ENCODE measurements at places on chromosomes 2 and 18. TPM values are rescaled to one million over a fixed set of nuclear protein-coding genes. Genes with fewer than 3 reads are reported as not detected.

DNA sequence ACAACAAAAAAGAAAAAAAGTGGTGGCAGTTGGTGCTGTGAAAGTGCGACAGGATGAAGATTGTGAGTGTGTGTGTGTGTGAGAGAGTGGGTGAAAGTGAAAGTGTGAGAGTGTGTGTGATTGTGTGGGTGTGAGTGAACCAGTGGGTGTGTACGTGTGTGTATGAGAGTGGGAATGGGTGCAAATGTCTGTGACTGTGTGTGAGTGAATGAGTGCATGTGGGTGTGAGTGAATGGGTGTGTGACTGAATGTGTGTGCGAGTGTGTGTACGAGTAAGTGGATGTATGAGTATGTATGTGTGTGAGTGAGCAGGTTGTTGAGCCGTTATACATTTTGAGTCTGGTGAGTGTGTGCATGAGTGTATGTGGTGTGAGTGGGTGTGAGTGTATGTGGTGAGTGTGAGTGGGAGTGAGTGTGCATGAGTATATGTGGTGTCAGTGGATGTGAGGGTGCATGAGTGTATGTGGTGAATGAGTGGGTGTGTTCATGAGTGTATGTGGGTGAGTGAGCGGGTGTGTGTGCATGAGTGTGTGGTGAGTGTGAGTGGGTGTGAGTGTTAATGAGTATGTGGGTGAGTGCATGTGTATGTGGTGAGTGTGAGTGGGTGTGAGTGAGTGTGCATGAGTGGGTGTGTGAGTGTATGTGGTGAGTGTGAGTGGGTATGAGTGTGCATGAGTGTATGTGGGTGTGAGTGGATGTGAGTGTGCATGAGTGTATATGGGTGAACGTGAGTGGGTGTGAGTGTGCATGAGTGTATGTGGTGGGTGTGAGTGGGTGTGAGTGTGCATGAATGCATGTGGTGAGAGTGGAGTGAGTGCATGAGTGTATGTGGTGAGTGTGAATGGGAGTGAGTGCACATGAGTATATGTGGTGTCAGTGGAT lies 69.3 kb upstream of the HPCAL1 start:
- no peak for DNase-seq

GRCh38 chr18:10270151-10270571 lies 184.3 kb upstream of the APCDD1 start:
- DNase-seq: no peak

GRCh38 chr2:124526221-124526620 lies 501.1 kb downstream of the CNTNAP5 start:
- no peak for DNase-seq

DNA sequence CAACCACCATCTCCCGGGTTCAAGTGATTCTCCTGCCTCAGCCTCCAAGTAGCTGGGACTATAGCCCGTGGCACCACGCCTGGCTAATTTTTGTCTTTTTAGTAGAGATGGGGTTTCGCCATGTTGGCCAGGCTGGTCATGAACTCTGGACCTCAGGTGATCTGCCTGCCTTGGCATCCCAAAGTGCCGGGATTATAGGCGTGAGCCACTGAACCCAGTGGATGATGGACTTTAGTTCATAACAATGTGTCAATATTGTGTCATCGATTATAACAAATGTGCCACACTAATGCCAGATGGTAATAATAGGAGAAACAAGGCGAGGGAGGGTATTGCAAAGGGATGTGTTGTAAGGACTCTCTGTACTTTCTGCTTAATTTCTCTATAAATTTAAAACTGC lies 216.6 kb downstream of the ZBTB7C start:
- DNase-seq: no peak

DNA sequence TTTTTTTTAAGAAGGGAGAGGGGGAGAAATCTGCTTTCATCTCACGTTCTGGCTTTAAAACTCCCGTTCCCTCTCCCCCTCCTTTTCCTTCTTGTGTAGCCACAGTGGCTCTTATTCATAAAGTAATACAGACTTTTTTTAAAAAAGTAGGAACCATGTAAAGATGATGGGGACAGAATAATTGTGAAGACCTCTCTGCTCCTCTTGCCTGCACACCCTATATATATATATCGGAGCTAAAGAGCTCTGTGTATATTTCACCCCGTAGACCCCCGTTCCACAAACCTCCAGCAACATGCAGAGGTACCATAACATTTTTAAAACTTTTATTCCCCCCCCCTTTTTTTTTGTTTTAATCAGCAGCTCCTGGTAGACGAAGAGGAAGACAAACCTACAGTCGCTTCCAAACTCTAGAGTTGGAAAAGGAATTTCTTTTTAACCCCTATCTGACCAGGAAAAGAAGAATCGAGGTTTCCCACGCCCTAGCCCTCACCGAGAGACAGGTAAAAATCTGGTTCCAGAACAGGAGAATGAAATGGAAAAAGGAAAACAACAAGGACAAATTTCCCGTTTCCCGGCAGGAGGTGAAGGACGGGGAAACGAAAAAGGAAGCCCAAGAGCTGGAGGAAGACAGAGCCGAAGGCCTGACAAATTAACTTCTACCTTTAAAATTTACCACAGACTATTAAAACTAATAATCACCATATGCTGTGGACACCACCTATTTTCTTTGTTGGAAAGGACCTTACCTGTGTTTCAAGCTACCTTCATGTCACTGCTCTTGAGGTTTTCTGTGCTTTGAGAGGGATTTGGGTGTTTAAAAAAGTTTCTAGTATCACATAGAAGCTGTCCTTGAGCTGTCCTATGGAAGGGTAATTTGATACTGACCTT lies 1.7 kb downstream of the HOXD8 start:
- no peak for DNase-seq

- DNase-seq: peak; percentile 64
These were observed 55.3 kb upstream of the LAPTM4A start for GRCh38 chr2:20106746-20107145.

DNA sequence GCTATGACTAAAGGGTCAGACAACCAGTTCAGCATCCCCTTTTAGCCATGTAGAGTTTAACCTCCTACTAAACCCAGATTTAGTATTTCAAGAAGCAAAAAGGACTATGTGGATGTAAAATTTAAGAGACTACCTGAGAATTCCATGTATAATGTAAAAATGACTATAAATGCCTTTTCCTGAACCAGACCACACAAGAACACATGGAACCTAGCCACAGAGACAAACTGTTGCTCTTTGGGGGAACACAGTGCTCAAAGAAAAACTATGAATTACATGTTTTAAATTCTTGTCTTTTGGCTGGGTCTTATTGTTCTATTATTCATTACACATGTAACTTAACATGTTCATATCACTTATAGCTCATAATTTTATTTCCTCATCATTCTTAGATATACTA lies 192.8 kb downstream of the DNER start:
- no peak for DNase-seq

DNA sequence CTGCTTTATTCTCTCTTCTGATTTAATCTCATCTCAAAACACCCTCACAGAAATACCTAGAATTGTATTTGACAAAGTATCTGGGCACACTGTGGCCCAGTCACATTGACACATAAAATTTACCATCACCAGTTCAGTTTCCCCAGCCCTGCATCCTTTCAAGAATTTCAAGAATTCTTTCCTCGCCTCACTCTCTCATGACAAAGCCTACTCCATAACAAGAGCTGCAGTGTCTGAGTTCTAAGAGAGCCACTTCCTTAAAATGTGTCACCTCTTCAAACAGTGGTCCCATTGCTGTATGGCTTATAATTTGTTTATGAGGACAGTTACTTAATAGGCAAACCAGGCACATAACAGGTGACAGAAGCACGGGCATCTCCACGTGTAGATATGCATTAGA lies 90.9 kb upstream of the STK39 start:
- DNase-seq: no peak

DNA sequence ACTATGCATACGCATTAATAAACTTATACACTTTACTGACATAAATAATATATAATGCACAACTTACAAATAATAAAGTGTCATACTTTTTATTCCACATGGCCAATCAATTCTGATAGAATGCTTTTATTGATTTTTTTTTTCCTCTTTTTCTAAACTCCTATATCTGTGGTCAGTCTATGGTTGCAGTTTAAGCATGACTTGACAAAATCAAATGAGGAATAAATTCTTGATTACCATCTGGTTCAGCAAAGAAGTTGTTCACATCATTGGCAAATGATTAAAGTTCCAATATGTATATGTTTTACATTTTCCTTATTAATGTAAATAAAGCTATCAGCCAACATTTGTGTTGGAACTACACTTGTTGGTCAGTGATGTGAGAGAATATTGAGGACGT lies 83.5 kb downstream of the EML6 start:
- no peak for DNase-seq

DNA sequence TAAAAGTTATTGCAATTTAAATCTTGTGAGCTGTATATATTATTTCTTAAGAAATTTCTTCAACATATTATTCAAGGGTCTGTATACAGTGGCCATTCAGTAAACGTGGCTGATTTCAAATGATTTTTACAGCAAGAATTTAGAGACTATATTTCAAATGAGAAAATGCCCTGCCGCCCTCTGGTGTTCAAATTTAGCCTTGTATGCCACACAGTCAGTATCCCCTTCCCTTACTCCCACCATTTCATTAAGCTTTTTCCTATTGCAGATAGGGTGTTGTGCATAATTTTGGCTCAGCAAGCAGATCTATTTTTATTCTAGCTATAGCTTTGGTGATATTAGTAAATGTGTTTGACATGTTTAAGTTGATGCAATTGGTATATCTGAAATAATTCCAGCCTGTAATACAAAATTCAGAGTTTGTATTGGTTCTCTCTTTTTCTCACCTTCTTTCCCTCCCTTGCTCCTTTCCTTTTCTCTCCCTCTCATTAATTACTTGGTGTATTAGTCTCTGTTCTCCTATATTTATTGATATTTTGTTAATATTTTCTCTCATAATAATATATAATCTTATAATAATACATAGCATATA lies 22.8 kb upstream of the SCN7A start:
- peak; percentile 26 for DNase-seq

DNA sequence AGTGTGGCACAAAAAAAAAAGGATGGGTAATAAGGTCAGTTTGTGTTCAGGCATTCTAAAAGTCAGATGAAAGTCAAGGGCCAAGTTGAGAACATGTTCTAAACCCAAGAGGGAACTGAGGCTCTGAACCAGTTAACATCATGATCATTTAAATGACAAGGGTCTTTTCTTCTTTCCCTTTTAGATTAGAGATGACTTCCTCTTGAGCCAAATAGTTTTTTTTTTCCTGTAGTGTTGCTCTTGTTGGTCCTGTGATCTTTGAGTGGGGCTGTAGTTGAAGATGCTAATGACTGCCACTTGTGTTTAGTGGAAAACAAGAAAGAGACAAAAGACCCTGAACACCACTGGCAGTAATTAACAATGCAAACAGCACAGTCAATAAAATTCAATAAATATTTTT lies 482.7 kb upstream of the SYT4 start:
- no peak for DNase-seq

GRCh38 chr2:200616656-200617055 lies 30.8 kb downstream of the AOX1 start:
- no peak for DNase-seq

DNA sequence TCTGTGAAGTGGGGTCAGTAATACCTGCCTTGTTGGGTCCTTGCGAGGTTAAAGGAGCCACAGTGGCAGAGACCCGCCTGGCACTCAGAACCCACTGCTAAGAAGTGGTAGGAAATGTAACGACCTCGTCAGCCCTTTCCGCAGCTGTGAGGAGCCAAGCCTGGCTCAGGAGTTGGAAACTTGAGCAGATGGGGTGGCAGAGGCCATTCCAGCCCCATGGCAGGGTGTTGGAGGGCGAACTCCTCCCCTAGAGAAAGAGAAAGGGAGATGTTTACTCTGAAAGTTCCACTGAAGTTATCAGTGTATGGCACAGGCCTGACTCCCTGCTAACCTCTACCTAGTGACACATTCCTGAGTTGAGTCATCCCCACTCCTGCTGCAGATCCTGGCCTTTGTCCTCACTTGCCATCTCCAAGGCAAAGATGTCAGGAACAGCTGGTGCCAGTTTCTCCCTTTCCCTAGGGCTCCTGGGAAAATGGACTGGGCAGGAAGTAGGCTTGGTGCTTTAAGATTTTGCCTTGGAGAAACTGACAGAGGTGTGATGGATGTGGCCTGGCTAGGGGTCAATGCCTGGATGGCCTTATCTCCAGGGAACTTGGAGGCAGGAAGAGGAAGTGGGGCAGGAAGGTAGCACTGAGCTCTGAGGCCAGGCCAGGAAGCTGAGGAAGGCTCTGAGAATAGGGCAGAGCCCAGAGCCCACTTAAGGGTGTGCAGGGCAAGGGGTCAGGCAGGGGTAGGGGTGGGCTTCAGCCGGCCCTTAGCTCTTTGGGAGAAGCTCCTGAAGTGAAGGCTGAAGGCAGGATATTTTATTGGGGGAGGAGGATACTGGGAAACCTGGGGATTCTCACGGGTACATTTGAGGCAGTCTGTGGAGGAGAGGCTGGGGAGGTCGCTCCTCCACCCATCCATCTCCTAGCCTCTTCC lies 888 bp downstream of the VAMP5 start:
- DNase-seq: no peak

GRCh38 chr18:59724103-59724502 lies 26.9 kb upstream of the CCBE1 start:
- no peak for DNase-seq

Gene CDH7
- total RNA-seq: 17.6 TPM

Gene SAG
- total RNA-seq: not detected

Gene UNC80
- total RNA-seq: not detected

Gene C18orf63
- total RNA-seq: not detected

Gene EFEMP1
- total RNA-seq: 872 TPM

Gene DOK6
- 6.7 TPM for total RNA-seq

Gene CRYGC
- total RNA-seq: not detected

Gene KCNIP3
- 4.5 TPM for total RNA-seq

Gene TBR1
- 0.05 TPM for total RNA-seq

Gene OTOF
- total RNA-seq: not detected

Gene AQP12A
- total RNA-seq: not detected
